ENCODE measurements at places on chromosomes 1 and 21.

- no peak overlapping the region for H3K4me3 ChIP-seq
- no peak for DNase-seq
- H3K27ac ChIP-seq = no peak overlapping the region
- H3K27me3 ChIP-seq = no peaks in the 10 kb centered on the region
- H3K36me3 ChIP-seq = no peaks in the 10 kb centered on the region
- H3K4me1 ChIP-seq = peaks cover 39% of the 10 kb centered on the region
These were observed 11.3 kb upstream of the MAP10 start for GRCh38 chr1:232793944-232794343.

GRCh38 chr1:154747740-154748404 lies 122.2 kb downstream of the KCNN3 start:
- H3K27ac ChIP-seq = peak overlapping the region; percentile 60
- H3K27me3 ChIP-seq = no peaks in the 10 kb centered on the region
- no peak overlapping the region for H3K4me3 ChIP-seq
- H3K36me3 ChIP-seq = no peaks in the 10 kb centered on the region
- peak; percentile 68 for DNase-seq

DNA sequence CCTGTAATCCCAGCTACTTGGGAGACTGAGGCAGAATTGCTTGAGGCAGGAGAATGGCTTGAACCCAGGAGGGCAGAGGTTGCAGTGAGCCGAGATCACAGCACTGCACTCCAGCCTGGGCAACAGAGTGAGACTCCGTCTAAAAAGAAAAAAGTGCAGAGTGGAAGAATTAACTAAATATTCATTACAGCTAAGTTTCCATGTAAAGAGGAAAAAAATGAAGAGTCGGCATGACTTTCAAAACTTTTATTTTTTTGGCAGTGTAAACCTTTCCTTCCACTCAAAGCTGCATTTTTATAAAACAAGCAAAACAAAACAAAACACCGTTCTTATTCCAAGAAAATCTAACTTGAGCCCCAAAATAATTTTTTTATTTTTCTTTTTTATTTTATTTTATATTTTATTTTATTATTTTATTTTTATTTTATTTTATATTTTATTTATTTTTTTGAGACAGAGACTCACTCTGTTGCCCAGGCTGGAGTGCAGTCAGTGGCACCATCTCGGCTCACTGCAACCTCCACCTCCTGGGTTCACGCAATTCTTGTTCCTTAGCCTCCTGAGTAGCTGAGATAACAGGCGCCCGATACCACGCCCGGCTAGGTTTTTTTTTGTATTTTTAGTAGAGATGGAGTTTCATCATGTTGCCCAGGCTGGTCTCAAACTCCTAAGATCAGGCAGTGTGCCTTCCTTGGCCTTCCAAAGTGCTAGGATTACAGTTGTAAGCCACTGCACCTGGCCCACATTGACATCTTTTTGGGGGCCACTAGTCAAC lies 62.9 kb downstream of the PACC1 start:
- no peak for DNase-seq
- no peaks in the 10 kb centered on the region for H3K27me3 ChIP-seq
- no peak overlapping the region for H3K27ac ChIP-seq
- H3K4me3 ChIP-seq = no peak overlapping the region
- H3K36me3 ChIP-seq = peaks cover 86% of the 10 kb centered on the region

DNA sequence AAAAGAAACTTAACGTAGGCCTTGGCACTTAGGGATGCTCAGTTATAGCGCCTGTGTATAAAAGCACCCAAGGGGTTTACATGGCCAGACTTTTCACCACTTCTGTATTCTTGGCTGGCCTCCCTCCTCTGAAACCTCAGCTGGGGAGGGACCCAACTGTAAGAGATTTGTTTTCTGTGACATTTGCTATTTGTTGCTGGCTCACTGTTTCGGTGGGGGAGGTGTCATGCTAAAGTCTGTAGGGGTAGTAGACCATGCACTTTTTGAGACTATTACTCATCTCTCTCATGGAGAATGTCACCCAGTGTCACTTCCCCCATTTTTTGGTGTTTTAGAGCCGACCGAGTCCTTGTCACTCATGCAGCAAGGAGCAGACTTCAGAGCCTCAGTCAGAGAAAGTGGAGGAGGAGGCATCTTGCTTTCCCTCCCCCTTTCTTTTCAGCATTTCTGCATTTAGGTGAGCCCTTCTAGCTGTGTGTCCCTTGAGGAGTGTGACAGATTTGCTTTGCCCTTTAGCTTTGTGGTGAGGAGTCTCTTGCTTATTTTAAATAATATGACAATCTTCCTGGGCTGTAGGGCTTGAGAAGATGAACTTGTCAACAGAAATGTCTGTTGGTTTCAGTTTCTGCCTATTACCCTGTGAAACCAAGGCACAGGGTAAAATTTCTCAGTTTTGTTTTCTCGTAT lies 160.1 kb downstream of the FASLG start:
- no peaks in the 10 kb centered on the region for H3K4me1 ChIP-seq
- no peak overlapping the region for H3K4me3 ChIP-seq
- no peaks in the 10 kb centered on the region for H3K36me3 ChIP-seq
- no peaks in the 10 kb centered on the region for H3K27me3 ChIP-seq
- H3K27ac ChIP-seq = no peak overlapping the region
- DNase-seq = no peak

GRCh38 chr1:101293461-101294051 lies 56.7 kb downstream of the S1PR1 start:
- H3K27me3 ChIP-seq = no peaks in the 10 kb centered on the region
- H3K4me1 ChIP-seq = peaks cover 7% of the 10 kb centered on the region
- DNase-seq = no peak
- H3K36me3 ChIP-seq = no peaks in the 10 kb centered on the region

GRCh38 chr1:77076759-77077158 lies 142.5 kb downstream of the PIGK start:
- H3K36me3 ChIP-seq = no peaks in the 10 kb centered on the region
- H3K27me3 ChIP-seq = no peaks in the 10 kb centered on the region
- no peak overlapping the region for H3K4me3 ChIP-seq
- H3K27ac ChIP-seq = no peak overlapping the region
- H3K4me1 ChIP-seq = no peaks in the 10 kb centered on the region
- DNase-seq = no peak

GRCh38 chr21:38490411-38491020 lies 7.8 kb downstream of the ERG start:
- H3K27ac ChIP-seq = peak overlapping the region; percentile 45

- no peak overlapping the region for H3K27ac ChIP-seq
- H3K4me3 ChIP-seq = no peak overlapping the region
- H3K27me3 ChIP-seq = peaks cover 36% of the 10 kb centered on the region
- DNase-seq = no peak
- H3K4me1 ChIP-seq = no peaks in the 10 kb centered on the region
These were observed 21.9 kb downstream of the DLGAP3 start for GRCh38 chr1:34907487-34908090.

GRCh38 chr1:51638350-51638749 lies 21.5 kb downstream of the OSBPL9 start:
- no peak overlapping the region for H3K4me3 ChIP-seq
- H3K27ac ChIP-seq = no peak overlapping the region
- DNase-seq = no peak
- H3K4me1 ChIP-seq = peaks cover 70% of the 10 kb centered on the region
- H3K36me3 ChIP-seq = no peaks in the 10 kb centered on the region

DNA sequence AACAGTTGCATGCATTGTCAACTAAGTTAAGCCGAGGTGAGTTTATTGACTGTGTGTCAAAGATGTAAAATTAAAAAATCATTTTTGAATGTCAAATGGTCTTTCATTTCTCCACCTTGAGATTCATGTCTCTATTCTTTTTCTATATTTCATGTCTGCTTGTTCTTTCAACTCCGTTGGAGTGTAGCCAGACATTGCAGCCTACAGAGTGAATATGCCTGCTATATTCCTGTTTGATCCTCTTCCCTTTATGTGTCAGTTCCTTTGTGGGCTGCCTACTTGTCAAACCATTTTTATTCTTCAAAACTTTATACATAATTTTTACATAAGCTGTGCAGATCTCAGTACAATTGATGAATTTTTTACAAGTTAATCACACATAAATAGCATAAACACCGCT lies 1325.8 kb upstream of the PRMT6 start:
- no peaks in the 10 kb centered on the region for H3K4me1 ChIP-seq
- no peak overlapping the region for H3K27ac ChIP-seq
- no peak for DNase-seq
- H3K36me3 ChIP-seq = no peaks in the 10 kb centered on the region
- no peaks in the 10 kb centered on the region for H3K27me3 ChIP-seq

- peaks cover 54% of the 10 kb centered on the region for H3K27me3 ChIP-seq
These were observed 29.3 kb downstream of the KRTAP10-1 start for GRCh38 chr21:44510508-44511218.

GRCh38 chr1:213622365-213623063 lies 365.3 kb upstream of the PROX1 start:
- H3K4me1 ChIP-seq = peaks cover 6% of the 10 kb centered on the region
- DNase-seq = no peak
- H3K36me3 ChIP-seq = no peaks in the 10 kb centered on the region

GRCh38 chr1:15696956-15697521 lies 12.9 kb downstream of the PLEKHM2 start:
- H3K4me3 ChIP-seq = no peak overlapping the region
- peak overlapping the region; percentile 42 for H3K27ac ChIP-seq
- H3K4me1 ChIP-seq = peaks cover 72% of the 10 kb centered on the region
- H3K27me3 ChIP-seq = no peaks in the 10 kb centered on the region
- DNase-seq = no peak
- peaks cover 3% of the 10 kb centered on the region for H3K36me3 ChIP-seq

- DNase-seq = no peak
- H3K36me3 ChIP-seq = no peaks in the 10 kb centered on the region
- no peaks in the 10 kb centered on the region for H3K27me3 ChIP-seq
- no peak overlapping the region for H3K27ac ChIP-seq
These were observed 216.3 kb upstream of the NR5A2 start for GRCh38 chr1:199811163-199811562.

DNA sequence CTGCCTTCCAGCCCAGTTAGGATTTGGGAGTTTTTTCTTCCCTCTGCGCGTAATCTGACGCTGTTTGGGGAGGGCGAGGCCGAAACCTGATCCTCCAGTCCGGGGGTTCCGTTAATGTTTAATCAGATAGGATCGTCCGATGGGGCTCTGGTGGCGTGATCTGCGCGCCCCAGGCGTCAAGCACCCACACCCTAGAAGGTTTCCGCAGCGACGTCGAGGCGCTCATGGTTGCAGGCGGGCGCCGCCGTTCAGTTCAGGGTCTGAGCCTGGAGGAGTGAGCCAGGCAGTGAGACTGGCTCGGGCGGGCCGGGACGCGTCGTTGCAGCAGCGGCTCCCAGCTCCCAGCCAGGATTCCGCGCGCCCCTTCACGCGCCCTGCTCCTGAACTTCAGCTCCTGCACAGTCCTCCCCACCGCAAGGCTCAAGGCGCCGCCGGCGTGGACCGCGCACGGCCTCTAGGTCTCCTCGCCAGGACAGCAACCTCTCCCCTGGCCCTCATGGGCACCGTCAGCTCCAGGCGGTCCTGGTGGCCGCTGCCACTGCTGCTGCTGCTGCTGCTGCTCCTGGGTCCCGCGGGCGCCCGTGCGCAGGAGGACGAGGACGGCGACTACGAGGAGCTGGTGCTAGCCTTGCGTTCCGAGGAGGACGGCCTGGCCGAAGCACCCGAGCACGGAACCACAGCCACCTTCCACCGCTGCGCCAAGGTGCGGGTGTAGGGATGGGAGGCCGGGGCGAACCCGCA lies at the start of gene PCSK9:
Gene PCSK9 (plus strand): TSS at position 207 of the 741 bp plus-strand sequence. CDS start 290 bp downstream, at position 497.
- H3K36me3 ChIP-seq = no peaks in the 10 kb centered on the region
- peak within 1 kb of the TSS; percentile 50 for H3K4me3 ChIP-seq
- peaks cover 82% of the 10 kb centered on the region for H3K27me3 ChIP-seq
- H3K4me1 ChIP-seq = peaks cover 16% of the 10 kb centered on the region
- no peak within 1 kb of the TSS for H3K27ac ChIP-seq

DNA sequence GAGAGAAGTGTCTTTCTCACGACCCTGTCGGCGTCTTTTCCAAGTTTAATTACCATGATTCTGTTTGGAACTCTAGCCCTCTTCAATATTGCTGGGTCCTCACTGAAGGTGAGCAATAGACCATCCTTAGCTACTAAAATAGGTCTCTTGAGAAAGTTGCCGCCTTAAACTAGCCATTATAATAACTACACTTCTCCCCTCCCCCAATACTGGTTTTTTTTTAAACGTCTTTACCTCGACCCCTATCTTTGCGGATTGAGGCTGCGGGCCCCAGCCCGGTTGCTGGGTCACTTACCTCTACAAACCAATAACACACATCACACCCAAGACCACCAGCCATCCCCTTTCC lies 672 bp downstream of the ENSA start:
- no peak for DNase-seq
- peaks cover 58% of the 10 kb centered on the region for H3K4me1 ChIP-seq
- peak overlapping the region; percentile 79 for H3K4me3 ChIP-seq

GRCh38 chr1:150516616-150517015 lies 1.1 kb downstream of the FALEC start:
- no peak for DNase-seq
- H3K36me3 ChIP-seq = peaks cover 5% of the 10 kb centered on the region
- H3K27me3 ChIP-seq = no peaks in the 10 kb centered on the region
- peaks cover 27% of the 10 kb centered on the region for H3K4me1 ChIP-seq
- peak overlapping the region; percentile 74 for H3K4me3 ChIP-seq

GRCh38 chr1:245153552-245154428 lies 995 bp upstream of the KIF26B start:
- peak overlapping the region; percentile 40 for H3K27ac ChIP-seq
- no peaks in the 10 kb centered on the region for H3K36me3 ChIP-seq
- DNase-seq = no peak
- H3K27me3 ChIP-seq = peaks cover 76% of the 10 kb centered on the region

DNA sequence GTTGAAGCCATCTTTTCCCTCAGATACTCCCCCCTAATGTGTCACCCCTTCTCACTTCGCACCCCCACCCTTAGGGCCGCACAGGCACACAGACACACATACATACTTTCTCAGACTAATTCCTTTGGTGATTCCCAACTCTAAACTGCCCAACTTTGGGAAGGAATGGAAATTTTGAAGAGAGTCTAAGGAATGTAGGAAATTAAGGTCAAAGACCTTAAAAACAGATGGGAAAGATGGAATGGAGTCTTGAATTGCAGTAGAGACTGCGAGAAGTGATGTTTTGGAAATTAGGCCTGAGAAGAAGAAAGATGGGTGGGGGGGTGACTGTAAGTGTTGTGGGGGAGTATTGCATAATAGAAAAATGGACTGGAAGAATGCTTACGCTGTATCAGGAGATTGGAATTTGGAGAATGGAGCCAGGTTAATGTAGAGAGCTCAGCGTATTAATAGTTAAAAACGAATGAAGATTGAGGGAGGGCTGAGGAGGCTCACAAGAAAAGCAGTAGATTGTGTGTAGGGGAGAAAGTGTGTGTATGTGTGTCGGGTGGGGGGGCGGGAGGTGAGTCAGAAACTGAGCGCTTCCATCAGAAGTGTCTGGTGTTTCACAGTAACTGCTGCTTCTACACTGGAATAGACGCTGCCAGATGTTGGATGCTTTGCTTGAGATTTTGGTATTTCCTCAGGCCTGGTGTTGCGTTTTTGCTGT lies 1.7 kb downstream of the PIP5K1A start:
- no peak for DNase-seq
- H3K36me3 ChIP-seq = peaks cover 16% of the 10 kb centered on the region
- H3K4me3 ChIP-seq = peak overlapping the region; percentile 88
- peaks cover 83% of the 10 kb centered on the region for H3K4me1 ChIP-seq

- no peak overlapping the region for H3K27ac ChIP-seq
- H3K4me1 ChIP-seq = no peaks in the 10 kb centered on the region
- no peak overlapping the region for H3K4me3 ChIP-seq
- no peak for DNase-seq
- H3K27me3 ChIP-seq = no peaks in the 10 kb centered on the region
- no peaks in the 10 kb centered on the region for H3K36me3 ChIP-seq
These were observed 29.6 kb downstream of the DNAH14 start for GRCh38 chr1:224959115-224959514.
